ENCODE measurements at places on chromosomes 5 and 9.

DNA sequence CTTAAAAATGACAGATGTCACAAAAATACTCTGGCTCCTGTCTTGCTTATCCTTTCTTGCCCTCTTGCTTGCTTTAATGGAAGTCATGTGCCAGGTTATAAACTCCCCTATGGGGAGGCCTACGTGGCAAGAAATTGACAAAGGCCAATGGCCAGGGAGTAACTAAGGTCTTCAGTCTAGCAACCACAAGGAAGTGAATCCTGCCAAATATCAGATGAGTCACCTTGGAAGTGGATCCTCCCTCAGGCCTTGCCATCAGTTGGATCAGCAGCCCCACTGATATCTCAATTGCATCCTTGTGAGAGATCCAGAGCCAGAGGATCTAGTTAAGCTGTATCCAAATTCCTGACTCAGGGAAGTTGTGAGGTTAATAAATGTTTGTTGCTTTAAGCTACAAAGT lies 82.8 kb downstream of the CAAP1 start:
- no peak for DNase-seq

DNA sequence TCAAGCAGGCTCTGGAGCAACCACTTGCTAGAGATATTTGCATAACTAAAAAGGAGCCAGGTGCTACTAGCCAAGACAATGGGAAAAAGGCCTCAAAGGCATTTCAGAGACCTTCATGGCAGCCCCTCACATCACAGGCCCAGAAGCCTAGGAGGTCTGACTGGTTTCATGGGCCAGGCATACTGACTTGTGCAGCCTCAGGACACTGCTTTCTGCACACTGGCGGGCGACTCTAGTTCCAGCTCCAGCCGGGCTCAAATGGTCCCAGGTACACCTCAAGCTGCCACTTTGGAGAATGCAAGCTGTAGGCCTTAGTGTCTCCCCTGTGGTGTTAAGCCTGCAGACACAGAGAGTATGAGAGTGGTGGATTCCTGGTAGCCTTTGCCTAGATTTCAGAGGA lies 27.1 kb downstream of the COX7C start:
- no peak for DNase-seq

DNA sequence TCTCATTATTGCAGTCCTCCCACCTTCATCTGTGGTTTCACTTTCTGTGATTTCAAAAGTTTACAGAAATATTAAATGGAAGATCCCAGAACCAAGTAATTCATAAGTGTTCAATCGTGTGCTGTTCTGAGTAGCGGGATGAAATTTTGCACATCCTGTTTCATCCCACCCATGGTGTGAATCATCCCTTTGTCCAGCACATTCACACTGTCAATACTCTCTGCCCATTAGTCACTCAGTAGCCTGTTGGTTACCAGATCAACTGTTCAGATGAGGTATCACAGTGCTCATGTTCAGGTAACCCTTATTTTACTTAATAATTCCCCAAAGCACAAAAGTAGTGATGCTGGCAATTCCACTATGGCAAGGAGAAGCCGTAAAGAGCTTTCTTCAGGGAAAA lies 26.8 kb downstream of the FAM81B start:
- no peak for DNase-seq

DNA sequence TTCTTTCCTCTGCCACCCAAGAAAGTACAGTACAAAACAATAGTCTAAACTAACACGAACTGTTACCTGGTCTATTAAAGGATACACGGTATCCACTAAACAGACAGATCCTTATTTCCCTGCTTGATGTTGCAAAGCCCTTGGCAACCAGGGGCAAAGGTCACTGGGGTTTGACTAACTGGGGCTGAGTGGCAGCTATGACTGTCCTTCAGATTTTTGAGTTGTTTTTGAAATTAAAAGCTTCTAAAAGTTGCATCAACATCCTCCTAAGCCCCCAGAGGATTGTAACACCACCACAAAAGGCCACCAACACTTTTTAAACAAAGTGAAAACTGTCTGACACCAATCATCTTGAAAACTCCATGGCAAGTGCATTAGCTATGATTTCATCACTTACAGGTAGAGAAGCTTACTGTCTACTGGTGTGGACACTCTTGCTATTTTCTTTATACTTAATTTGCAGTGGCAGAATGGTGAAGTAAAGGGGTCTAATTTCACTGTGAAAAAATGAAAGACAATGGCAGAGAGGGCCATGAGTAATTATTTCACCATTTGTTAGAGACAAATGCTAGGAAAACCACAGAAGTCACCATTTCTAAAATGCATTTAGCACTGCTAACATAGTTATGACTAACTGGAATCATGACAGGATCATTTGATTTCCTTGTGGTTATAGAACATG lies 292.4 kb downstream of the EFNA5 start:
- DNase-seq = no peak

DNA sequence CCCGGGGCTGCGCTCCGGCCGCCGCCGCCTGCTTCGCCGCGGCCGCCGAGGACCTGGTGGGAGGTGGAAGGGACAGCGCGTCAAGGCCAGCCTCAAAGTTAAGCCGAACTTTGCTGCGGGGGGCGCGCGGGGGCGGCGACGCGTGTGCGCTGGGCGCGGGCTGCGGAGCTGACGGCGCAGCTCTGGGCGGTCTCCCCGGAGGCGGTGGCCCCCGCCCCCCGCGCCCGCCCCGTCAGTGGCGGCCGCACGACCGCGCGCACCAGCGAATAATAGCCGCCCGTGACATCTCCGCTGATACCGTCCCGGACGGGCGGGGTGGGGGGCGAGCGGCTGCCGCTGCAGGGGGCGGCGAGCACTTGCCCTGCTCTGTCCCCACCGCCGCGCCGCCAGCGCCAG lies 579 bp upstream of the FAM78A start:
- DNase-seq = no peak

- DNase-seq = no peak
Measured at GRCh38 chr5:91190314-91190690, 192.8 kb downstream of the ARRDC3 start.

DNA sequence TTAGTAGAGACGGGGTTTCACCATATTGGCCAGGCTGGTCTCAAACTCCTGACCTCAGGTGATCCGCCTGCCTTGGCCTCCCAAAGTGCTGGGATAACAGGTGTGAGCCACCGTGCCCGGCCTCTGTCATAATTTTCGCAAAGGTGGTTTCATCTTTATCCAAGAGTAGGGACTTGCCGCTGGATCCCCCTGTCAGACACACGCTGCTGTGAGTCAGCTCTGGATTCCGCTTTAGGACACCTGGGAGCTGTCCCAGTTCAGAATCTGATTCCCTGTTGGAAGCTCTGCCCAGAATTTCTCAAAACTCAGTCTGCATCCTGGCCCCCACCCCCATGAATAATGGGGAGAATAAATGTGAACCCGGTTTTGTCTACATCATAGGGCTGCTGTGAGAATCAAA lies 17.9 kb upstream of the GRHPR start:
- DNase-seq = no peak

DNA sequence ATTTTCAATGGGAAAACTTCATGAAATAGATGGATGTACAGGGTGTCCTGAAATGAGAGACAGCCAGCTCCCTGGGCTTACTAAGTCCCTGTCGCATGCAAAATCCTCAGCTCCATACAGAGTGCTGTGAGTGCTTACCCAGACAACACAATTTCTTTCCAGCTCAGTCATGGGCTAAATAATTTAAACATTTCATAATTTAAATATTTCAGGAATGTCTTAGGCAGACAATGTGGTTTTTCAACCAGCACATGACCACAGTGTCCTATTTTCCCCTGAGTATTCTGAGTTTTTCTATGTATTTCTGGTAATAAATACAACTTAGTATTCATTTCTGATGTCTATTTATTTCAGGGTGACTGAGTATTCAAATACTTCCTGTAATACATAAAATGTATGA lies 188.5 kb upstream of the SNX2 start:
- DNase-seq = no peak

DNA sequence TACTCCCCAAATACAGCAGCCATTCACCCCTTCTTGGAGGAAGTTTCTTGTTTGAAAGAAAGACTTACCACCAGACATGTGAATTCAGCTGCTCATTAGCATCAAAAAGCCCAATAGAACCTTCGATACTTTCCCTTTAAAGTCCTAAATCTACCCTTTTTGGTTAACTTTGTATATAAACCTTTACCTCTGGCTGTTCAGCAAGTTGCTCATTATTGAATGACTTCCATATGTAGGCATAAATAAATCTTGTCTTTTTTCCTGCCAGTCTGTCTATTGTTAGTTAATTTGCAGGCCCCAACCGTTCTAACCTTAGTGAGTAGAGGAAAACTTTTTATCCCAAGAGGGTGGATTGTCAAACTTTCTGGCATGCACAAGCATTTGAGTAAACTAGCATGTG lies 27.9 kb upstream of the FBXL17 start:
- DNase-seq = no peak

- DNase-seq = no peak
Measured at GRCh38 chr5:113397046-113397445, 37.7 kb downstream of the TSSK1B start.

- DNase-seq = no peak
Measured at GRCh38 chr5:107776922-107777740, 106.4 kb upstream of the EFNA5 start.

DNA sequence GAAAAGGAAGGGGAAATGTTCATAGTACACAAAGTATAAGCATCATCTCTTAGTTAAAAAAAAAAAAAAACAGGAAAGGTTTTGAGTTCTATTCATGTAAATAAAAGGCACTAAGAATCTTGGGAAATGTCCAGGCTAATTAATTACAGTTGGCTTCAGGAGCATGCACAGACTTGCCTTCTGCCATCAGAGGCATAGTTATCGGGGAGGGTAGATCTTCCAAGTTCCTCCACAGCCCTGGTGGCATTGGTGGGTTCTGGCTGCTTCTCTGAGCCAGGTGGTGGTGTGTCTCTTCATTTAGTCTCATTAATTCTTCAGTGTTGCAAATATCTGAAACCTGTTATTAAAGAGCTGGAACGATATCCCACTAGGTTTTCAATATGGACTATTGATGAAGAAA lies 85.2 kb downstream of the TMEM252 start:
- DNase-seq = no peak

DNA sequence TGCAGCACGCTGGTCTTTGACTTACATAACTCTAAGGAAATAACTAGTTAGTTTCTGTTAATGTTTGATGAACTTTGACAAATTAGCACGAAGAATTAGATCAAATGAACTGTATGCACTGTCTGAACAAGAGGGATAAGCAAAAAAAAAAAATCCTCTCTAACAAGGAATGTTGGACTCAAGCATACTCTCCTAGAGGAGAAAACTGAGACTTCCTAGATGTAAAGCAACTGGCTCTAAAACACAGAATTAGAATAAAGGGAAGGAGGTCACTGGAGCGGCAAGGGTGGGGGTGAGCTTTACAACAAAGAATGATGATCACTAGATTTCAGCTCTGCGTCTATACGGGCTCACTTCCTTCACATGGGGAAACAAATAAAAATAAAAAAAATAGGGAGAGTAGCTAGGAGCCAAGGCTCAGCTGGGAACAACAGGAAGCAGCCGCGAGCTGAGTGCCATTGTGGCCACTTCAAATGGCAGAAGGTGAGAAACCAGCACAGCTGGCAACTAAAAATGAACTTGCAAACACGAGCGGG lies 48.7 kb upstream of the CEMIP2 start:
- no peak for DNase-seq

DNA sequence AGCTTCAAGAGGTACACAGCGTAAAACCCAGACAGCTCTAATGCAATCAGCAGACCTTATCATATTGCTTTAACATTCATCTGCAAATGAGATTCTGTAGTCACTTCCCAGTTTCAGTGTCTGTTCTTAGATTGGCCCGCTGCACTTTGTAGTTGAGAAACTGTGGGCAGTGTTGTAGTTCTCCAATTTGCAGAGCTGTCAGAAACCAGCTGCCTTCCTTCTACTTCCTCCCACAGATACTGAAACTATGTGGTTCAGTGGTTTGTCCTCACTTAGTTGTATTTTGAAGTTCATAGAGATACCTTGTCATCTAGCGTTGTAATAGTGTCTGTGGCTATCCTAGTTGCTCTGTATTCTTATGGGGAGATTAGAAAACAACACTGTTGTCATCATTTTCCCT lies 39.6 kb upstream of the TRIM36 start:
- no peak for DNase-seq

GRCh38 chr9:14106699-14107098 lies 207.2 kb downstream of the NFIB start:
- no peak for DNase-seq

DNA sequence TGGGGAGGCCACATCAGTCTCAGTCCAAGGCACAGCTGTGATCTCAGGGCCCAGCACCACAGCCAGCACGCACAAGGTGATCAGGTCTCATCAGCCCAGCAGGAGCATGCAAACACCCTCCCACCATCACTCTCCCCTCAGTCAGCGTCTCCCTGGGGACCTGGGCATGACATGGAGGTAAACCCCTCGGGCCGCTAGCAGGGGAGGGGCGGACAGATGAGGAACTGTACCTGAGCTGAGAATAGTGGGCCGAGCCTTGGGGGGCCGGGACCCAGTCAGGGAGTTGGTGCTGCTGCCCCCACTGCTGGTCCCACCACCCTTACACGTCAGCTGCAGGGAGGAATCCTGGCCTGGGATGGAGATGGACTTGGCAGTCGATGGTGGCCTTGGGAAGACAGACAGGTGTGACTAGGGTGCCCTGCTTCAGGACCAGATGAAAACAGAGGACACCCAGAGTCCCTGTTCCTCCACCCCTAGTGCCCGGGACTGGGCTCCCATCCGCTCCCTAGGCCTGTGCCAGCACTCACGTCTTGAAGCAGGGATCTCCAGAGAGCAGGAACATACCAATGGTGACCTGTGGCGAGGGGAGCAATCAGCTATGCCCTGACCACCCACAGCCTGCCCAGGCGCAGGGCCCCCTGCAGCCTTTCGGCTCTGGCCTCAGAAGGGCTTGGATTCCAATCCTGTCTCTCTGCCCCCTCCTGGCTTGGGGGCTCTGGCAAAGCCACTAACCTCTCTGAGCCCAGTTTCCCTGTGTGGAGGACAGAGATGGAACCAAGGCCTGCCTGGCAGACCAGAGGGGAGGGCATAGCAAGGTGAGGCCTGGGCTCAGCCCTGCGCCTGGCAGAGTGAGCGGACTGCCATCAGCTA lies 10.4 kb upstream of the DPM2 start:
- no peak for DNase-seq

DNA sequence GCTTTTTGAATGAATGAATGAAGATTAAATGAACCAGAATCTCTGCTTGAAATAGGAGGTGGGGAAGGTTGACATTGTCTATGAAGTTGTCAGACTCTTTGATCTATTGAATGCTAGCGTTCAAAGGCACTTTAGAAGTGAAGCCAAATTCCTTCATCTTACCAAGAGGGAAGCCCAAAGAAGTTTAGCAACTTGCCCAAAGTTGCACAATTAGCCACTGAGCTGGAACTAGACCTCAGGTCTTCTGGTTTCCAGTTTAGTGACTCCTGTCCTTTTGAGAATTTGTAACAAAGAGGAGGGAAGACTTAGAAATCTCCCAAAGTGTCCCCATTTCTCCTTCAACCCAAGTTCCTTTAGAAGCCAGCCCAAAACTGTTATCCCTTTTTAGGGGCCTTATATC lies 20.7 kb upstream of the SLC1A3 start:
- no peak for DNase-seq
